Stimulated activated CD8-positive, alpha-beta memory T cell treated with anti-CD3 and anti-CD28 coated beads, Interleukin-7, amount 100 ng/mL, for 1 hour (primary cell): ENCODE measurements at places on chromosomes 12 and 14.

DNA sequence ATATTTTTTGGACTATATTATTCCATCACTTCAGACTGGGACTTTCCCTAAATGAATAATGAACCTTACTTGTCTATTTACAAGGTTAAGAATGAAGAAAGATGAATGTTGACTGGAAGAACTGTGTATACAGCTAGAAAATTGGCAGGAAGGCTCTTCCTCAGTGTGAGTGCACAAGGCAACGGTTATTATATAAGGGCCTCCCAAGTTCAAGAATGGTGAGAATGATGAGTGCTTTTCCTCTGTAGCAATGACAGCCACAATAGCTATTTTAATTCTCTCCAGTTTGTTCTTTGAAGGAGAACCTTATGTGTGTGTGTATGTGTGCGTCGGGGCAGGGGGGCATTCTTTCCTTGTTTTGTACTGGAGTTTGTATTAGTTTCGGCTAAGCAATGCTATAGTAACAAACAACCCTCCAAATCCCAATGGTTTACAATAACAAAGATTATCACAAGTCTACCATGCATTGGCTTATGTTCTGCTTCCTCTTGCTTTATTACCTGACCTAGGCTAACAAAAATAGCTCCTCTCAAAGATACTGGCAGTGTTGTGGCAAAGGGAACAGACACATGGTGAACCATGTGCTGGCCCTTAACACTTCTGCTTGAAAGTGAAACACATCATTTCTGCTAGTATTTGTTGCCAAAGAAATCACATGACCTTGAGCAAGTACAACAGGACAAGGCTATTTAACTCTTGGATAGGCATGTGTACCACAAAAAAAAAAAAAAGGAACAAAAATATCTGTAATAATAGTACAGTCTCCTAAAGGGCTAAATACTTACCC, 139.5 kb downstream of the RMST start:
- DNase-seq: no peak

GRCh38 chr14:50357124-50357523, 39.6 kb downstream of the CDKL1 start:
- DNase-seq: no peak

DNA sequence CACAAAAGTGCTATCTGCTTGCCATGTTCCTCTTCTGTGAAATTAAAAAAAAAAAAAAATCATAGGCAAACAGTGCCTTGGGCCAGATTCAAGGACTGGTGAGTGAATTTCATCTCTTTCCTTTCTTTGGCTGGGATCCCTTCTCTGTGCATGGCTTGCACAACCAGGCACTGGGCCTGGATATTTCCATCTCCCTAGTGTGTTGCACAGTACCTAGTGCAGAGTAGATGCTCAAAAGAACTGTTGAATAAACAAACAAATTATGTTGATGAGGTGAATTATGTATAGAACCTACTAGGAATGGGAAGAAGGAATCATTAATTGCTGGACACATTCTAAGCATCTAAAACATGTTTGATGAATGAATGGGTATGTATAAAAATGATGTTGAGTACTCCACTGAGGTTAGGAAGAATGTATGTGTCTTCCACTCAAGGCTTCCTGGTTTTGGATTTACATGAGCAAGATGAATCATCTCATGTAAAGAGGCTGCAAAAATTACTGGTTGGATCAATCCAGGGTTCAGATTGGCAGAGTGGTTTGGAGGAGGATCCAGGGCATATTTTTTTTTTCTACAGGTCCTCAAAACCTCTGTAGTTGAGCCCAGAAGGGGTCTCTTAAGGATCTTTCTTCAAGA, 93.2 kb downstream of the EMP1 start:
- no peak for DNase-seq

GRCh38 chr12:66170606-66171005, 810 bp upstream of the TMBIM4 start:
- no peak for DNase-seq

GRCh38 chr12:131915823-131916222, 13.3 kb upstream of the PUS1 start:
- no peak for DNase-seq

DNA sequence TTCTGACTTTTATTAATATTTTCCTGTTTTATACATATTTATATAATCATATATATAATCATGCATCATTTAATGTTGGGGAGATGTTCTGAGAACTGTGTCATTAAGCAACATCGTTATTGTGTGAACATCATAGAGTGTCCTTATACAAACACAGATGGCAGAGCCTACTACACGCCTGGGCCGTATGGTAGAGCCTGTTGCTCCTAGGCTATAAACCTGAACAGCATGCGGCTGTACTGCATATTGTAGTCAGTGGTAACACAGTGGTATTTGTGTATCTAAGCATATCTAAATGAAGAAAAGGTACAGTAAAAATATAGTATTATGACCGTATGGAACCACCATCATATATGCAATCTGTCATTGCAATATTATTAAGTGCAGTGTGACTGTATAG, 44.7 kb upstream of the BCL7A start:
- no peak for DNase-seq

GRCh38 chr12:8819666-8819980, 2.8 kb upstream of the A2ML1 start:
- no peak for DNase-seq

DNA sequence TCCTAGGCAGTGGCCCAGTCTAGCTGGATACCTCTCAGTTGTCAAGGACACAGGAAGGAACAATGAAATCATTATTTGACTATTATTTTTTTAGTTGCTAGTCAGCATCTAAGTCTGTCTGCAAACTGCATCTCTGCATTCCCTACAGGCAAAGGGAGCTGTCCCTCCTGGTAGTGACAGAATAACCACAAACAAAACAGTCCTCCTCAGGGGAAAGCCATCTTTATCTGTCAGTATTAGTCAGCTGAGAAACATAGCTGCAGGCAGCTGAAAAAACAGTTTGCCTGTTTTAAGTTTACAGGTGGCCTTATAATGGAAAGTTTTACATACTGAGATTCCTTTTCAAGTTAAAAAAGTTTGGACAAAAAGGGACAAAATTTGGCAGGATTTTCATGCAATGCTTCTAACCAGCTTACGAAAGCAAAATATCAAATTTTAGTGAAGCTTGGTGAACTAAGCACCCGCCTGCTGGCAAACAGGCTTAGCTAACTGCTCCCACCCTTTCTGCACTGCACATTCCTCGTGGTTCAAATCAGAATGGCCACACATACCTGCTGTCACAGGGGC, 29.5 kb downstream of the SLC25A21 start:
- DNase-seq: no peak

- DNase-seq: no peak
Observed at GRCh38 chr14:57692671-57693070, 173.2 kb downstream of the SLC35F4 start.

GRCh38 chr12:99915251-99916082, 69.3 kb downstream of the ANKS1B start:
- DNase-seq: no peak

- DNase-seq: no peak
Observed at GRCh38 chr12:6745741-6746525, 7.0 kb downstream of the MLF2 start.

- DNase-seq: no peak
Observed at GRCh38 chr12:51200806-51201205, 17.1 kb downstream of the POU6F1 start.

DNA sequence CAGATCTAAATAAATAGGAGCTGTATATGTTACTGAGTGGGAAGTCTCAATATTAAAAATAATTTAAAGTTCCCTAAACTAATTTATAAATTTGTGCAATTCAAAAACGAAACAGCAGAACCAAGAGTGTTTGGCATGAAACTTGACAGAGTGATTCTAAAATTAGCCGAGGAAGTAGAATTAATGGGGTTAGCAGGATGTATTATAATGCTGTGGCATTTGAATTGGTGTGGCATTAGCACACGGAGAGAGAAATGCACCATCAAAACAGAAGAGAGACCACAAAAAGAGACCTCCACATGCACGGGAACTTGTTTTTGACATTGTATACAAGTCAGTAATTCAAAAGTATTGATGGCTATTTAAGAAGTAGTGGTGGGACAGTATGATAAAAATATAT, 366.0 kb upstream of the RGS6 start:
- DNase-seq: no peak

DNA sequence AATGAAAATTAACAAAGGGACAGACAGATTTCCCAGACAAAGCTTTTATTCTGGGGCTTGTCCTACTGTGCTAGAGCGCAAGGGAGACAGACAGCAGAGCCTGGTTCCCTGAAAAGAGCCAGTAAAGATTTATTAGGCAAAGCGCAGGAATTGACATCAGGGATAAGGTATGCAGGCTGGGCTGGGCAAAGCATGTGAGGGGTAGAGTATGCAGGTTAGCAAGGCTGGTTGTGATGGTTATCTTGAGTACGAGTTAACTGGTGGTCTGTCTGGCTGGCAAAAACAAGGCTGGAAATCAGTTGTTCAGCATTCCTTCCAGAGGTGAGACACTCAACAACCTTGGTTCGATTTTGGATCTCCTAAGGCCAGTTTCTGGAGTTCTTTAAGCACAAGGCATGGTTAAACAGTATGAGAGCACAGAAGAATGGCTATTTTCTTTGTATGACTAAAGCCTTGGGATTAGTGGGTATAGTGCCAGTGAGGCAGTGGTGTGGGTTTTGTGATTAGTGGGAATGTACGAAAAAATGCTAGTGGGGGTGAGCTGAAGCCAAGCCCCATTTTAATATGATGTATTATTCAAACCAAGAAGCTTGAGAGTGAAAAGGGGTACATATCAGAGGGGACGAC, 30.9 kb downstream of the BTBD7 start:
- no peak for DNase-seq

- DNase-seq: no peak
Observed at GRCh38 chr12:26460361-26460760, 265.0 kb downstream of the SSPN start.

DNA sequence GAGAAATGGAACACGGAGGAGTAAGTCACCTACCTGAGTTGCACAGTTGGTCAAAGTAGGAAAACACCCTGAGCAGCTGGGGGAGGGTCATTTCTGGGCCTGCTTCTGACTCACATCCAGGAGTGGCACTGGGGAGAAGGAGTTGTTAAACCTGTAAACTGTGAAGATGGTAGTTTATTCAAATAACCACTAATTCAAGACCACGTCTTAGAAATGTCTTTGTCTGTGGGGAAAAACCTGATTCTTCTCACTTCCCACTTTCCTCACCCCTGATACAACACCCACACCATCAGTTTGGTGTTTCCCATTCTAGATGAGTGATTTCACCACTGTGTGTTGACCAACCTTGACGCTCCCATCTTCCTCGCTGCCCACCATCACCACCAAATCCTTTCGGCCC, 207.1 kb downstream of the ANO4 start:
- no peak for DNase-seq

DNA sequence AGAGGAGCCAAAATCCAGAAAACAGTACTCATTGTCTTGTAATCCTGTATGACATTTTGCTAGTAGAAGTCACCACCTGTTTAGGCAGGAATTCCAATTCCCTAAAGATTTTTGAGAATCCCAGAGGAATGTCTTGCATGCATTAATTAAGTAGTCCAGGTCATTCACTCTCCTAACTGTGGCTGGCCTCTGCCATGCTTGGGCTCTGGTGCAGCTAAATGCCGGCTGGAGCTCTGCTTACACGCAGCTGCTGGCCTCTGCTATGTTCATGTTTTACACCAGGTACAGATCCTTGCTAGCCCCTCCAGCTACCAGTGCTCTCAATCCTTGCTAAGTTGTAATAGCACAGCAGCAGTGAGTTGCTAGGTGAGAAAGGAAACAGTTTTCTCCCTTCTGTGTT, 16.3 kb upstream of the HIF1A start:
- no peak for DNase-seq

- DNase-seq: no peak
Observed at GRCh38 chr12:117097159-117097558, 2.1 kb downstream of the TESC start.

GRCh38 chr14:52051251-52051650, 17.6 kb downstream of the NID2 start:
- no peak for DNase-seq

DNA sequence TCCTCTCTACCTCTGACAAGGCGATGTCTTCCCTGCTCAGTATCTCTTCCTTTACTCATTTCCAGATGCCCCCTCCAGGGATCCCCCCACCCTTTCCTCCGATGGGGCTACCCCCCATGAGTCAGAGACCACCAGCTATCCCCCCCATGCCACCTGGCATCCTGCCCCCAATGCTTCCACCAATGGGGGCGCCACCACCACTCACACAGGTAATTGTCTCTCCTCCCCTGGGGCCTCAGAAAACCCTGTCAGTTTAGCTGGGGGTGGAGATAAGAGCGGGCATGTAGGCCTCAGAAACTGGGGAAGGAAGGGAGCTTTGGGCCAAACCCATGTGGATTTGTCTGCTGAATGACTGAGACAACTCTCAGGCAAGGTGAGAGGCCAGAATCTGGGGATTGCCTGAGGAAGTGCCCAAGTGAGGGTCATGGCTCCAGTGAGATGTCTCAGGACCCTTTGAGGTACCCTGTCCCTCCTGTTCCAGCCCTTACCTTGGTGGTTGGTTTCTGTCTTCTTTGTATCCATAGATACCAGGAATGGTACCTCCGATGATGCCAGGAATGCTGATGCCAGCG, 8.1 kb downstream of the PRPF40B start:
- no peak for DNase-seq

DNA sequence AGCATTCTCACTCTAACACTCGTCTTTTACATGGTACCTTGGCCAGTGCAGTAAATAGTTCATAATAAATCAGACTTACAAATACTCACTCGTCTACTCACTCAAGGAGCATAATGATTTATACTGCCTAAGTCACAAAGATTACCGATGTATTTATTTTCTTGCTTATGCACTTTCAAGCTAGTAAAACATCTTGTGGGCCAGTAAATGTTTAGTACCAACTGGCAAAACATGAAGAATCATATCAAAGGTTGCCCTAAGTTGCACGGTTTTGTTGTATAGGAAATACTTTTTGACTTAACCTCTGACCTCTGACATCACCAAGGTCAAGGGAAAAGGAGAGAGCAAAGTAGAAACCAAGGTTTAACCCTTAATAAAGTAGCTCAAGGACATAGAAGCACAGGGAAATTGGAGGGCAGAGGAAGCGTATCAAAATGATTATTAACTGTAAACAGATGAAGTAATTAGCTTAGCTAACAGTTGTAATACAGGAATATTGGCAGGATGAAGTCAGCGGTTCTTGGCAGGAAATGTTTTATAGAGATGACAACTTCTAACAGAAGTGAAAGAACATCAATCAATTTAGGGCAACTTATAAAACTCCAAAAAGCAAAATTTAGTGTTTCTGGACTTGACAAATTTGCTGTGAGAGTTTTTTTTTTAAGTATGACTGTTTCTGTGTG, 131.9 kb downstream of the HMGA2 start:
- DNase-seq: no peak

DNA sequence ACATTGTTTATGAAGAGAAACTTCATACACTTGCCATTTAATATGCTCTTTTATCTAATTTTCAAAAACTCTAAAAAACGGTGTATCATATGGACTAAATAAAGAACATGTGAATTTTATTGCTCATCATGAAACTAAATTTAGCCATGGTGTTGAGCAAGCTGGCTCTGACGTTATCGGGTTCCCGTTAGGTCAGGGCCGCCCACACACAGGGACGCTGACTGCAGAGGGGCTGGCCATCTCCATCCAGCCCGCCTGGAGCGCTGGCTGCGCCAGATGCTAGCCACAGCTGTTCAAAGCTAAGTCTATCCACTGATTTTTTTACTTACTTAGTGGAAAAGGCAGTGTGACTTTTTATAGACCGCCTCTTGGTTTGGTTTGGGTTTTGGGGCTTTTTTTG, 36.5 kb upstream of the DYNC1H1 start:
- DNase-seq: no peak

- DNase-seq: no peak
Observed at GRCh38 chr14:100416081-100416680, 93.0 kb downstream of the SLC25A47 start.

- no peak for DNase-seq
Observed at GRCh38 chr14:64944041-64944440, 1.5 kb upstream of the GPX2 start.

- no peak for DNase-seq
Observed at GRCh38 chr12:51593539-51593938, 2.5 kb downstream of the SCN8A start.
